A375 (cell line): ENCODE measurements at places on chromosomes 12 and 14. TPM values are rescaled to one million over a fixed set of nuclear protein-coding genes. Genes with fewer than 3 reads are reported as not detected.

The TAS2R10 gene
- 0.75 TPM in 1 of 2 replicates, not detected in the other for total RNA-seq

The CEBPE gene
- total RNA-seq = not detected in 2 replicates

The DPY19L2 gene
- total RNA-seq = 1.3 and 1.8 TPM in 2 replicates

The ZDHHC22 gene
- total RNA-seq = not detected in 2 replicates

The TRIM9 gene
- total RNA-seq = 5.2 and 6.0 TPM in 2 replicates

The RAN gene
- total RNA-seq = 1,131 and 1,343 TPM in 2 replicates

The DTX3 gene
- total RNA-seq = 28.2 and 32.4 TPM in 2 replicates

The ZNF891 gene
- 1.1 and 1.4 TPM in 2 replicates for total RNA-seq
